ENCODE measurements at places on chromosomes 7 and 10. TPM values are rescaled to one million over a fixed set of nuclear protein-coding genes. Genes with fewer than 3 reads are reported as not detected.

Gene SPDYE2B
- total RNA-seq = not detected

Gene THSD7A
- total RNA-seq = not detected

Gene FZD8
- 1.7 TPM for total RNA-seq

Gene TMEM213
- not detected for total RNA-seq

Gene PTPRN2
- 0.14 TPM for total RNA-seq

Gene AKR1C4
- total RNA-seq = not detected

Gene CPXM2
- not detected for total RNA-seq

Gene CYP2C19
- not detected for total RNA-seq

Gene GRID1
- not detected for total RNA-seq

Gene NKX2-3
- total RNA-seq = not detected

Gene HOXA11
- total RNA-seq = not detected

Gene CPA4
- not detected for total RNA-seq

Gene CYP3A4
- not detected for total RNA-seq

Gene TRIM50
- total RNA-seq = not detected

Gene ETV1
- not detected for total RNA-seq

All from CD8-positive, alpha-beta T cell (primary cell).